CD4-positive, alpha-beta T cell treated with Interleukin-6 at 100 ng/mL for 8 hours (primary cell): ENCODE measurements at places on chromosomes 5 and 9.

- DNase-seq, result no peak
These were observed 209.6 kb downstream of the TRPM3 start for GRCh38 chr9:70911791-70912190.

DNA sequence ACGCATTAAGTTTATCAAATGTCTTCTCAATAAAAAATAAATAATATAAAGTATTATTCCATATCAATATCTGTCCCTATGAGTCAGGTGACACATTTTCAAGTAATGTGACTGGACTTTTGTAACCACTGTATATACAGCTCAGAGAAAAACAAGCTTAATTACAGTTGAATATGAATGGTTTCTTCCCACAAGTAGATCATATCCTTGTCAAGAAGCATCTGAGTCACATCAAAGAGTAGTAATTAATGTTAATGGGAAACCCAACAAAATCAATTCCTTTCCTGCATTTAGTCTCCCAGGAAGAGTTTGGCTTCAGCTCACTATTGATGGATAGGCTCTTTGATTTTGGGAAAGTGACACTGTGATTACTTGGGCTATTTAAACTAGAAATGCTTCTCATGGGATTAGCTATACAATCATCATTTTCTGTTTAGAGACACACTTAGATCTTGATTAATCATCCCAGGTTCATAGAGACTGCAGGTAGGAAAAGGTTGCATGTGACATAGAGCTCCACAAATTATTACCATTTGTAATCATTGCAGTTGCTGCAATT lies 292.9 kb downstream of the GABRG2 start:
- DNase-seq, result no peak

- no peak for DNase-seq
These were observed 473.0 kb downstream of the RAB3C start for GRCh38 chr5:59055745-59056448.

GRCh38 chr9:121153642-121154041 lies 48.0 kb downstream of the RAB14 start:
- no peak for DNase-seq

DNA sequence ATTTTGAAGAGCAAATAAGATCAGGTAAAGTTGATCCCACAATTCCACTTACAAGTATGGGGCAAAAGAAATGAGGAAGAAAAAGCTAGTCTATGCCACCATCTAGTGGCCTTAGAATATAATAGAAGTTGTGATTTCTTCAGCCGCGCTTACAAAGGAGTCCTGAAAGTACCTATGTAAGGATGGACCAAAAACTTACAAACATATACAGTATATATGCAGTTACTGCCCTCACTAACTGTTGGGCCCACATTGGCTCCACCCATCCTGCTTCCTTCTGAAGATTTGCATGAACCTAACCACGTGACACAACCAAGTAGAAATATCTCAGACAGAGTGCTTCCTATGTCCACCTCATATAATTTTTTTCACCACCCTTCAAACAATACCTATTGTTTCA lies 11.7 kb upstream of the OR13D1 start:
- no peak for DNase-seq

GRCh38 chr9:1747417-1747967 lies 267.7 kb upstream of the SMARCA2 start:
- no peak for DNase-seq

DNA sequence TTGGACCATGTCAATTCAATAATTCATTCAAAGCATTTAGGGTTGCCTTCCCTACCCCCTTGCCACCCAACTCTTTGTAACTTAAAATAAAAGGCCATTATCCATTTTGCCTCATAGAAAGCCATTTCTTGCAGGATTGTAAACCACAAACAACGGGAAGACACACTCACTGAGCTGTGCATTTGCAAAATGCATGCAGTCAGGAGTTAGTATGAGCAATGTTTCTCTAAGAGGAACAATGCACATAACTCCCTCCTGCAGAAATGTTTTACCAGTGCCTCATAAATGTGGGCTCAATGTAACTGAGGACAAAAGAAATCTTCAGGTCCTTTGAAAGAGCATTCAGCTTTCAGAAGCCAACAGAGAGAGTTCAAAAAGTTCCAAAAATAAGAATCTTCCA lies 98.5 kb upstream of the ABCA1 start:
- no peak for DNase-seq

GRCh38 chr9:13879981-13880380 lies 434.0 kb downstream of the NFIB start:
- DNase-seq, result no peak

- DNase-seq, result no peak
These were observed 38.6 kb upstream of the PITX1 start for GRCh38 chr5:135072387-135073281.

DNA sequence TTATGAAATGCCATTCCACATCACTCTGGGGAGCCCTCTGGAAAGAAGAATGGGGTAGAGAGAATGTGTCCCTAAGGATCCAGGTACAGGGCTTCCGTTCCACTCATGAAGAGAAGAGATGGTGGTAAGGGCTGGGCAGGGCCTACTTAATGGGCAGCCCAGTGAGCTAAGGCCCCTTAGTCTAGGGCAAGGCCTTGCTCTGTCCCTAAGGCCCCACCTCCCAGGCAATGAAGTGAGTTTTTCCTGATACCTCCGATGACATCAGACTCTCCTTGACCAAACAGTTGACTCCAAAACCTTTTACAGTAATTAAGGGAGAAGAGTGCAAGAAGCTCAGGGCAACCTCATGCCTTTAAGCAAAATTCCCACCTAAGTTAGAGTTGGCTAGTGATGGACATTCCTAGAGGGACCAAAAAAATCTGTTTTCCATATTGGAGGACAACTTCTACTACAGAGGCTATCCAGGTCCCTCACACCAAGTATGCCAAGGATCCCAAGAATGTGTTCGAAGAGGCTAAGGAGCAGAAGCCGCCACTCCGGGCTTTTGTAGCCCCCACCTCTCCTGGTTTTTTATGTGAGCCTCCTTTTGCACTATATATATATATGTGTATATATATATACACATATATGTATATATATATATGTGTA lies 5.9 kb downstream of the KLF9 start:
- no peak for DNase-seq

GRCh38 chr5:67051164-67051563 lies 145.4 kb downstream of the CD180 start:
- no peak for DNase-seq

GRCh38 chr5:31702712-31703111 lies 63.8 kb downstream of the PDZD2 start:
- DNase-seq, result no peak

- DNase-seq, result no peak
These were observed 53.9 kb upstream of the CAMK4 start for GRCh38 chr5:111170279-111170678.

GRCh38 chr9:15155826-15156225 lies 151.2 kb downstream of the TTC39B start:
- no peak for DNase-seq

- DNase-seq, result no peak
These were observed 80.7 kb downstream of the PRRT1B start for GRCh38 chr9:131625790-131626670.

DNA sequence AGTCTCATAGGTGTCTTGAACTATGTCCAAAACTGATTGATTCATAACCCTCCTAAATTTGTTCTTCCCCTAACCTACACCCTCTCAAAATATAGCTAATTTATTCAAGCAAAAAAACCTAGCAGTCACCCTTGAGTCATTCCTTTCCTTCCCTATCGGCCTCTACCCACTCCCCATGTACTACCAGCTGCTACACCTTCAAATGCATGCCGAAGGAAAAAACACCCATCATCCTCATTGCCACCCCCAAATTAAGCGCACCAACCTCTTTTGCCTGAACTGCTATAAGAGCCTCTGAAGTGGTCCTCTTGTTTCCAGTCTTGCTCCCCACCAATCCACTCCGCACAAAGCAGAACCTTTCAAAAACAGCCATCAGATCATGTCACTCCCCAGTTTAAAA lies 12.6 kb downstream of the LIFR start:
- no peak for DNase-seq

GRCh38 chr9:99299211-99300102 lies 77.4 kb downstream of the SEC61B start:
- no peak for DNase-seq

DNA sequence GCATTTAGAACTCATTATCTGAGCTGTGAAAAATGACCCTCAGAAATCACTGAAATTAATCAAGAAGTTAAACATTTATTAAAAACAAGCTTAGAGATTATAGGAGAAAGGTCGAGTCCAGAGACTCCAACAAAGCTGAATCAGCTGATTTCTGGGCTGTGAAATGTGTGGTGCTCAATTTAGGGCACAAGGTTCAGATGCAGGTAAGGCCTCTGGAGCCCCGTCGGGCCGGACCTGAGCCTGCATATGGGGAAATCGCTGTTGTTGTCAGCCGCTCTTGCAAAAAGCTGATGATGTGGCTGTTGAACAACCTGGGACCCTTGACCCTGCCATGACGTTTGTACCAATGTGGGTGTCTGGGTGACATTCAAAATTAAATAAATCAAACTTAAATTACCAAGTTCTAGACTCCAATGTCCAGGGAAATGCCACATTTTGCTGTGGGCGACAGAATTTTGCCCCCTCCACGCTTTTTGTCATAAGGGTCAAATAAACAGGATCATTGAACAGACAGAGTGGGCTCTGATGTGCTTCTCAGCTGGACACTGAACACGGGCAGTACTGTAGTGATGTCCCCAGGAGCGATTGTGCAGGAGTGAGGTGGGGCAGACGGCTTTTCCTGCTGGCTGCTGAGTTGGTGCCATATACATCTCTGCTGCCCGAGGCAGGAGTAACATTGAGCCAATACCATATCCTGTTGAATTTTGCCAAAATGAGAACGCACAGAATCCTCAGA lies 27.2 kb upstream of the FBP1 start:
- no peak for DNase-seq

DNA sequence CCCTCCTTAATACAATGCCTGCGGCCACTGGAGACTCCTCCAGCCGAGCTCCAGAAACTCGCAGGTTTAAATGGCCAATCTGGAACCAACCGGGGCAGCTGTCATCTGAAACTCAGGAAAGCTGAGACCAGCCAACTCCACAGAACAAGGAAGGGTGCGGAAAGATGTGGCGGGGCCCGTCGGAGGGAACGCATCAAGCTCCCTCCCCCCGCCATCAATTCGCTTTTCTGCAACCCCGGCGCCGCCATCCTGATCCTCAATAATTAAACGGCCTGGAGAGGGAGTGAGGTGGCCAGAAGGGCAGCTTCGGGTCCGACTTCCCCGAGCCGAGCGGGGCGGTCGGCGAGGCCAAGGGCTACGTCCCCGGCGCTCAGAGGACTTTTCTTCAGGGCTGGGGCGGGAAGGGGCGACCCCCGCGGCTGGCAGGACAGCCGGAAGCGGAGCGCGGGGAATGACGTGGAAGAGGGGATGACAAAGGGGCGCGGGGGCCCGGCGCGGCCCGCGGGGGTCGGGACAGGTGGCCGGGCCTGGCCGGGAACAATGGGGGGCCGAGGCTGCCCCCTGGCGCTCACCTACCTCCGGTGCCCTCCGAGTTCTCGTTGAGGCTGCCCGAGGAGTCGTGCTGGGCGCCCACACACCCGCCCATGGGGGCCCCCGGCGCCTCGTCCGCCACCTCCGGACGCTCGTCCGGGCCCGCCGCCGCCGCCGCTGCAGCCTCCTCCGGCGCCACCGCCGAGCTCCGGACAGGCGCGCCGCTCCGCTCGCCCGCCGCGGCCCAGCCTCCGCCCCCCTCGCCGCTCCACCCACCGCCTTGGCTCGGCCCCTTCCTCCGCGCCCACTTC lies at the start of gene UBTD2:
TSS of gene UBTD2 (minus strand) at position 745 of the 842 bp plus-strand sequence. CDS start at position 646, 99 bp downstream.
- DNase-seq, result peak; percentile 60

DNA sequence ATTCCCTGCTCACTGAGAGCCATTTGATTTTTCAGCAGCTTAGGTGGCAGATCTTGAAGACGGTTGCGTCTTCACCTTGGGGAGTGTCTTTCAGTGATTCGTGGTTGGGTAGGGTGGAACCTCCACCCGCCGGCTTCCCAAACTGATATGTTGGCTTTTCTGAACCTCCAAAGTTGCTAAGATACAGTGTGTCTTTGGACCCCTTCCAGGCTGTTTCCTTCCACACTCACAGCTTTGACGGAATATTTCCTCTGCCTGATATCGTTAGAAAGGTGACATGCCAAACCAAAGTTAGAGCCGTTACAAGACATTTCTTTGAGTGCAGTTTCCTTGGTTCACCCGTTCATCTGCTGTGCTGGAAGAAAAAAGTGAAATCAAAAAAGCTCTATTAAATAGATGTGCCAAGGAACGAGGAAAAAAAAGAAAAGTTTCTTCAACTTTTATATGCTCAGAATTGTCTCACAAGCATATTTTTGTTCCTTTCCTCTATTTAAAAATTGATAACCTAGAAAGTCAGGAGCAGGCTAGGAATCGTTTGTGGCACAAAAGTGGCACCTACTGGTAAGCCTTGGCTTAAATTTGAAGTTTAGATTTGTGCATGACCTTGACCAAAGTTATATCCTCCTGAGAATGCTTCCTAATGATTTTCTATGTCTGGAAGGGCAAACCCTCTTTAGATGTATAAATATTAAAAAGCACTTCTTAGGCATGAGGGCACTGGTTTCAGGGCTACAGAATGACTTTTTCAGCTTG lies 270.7 kb upstream of the WWC1 start:
- DNase-seq, result no peak

DNA sequence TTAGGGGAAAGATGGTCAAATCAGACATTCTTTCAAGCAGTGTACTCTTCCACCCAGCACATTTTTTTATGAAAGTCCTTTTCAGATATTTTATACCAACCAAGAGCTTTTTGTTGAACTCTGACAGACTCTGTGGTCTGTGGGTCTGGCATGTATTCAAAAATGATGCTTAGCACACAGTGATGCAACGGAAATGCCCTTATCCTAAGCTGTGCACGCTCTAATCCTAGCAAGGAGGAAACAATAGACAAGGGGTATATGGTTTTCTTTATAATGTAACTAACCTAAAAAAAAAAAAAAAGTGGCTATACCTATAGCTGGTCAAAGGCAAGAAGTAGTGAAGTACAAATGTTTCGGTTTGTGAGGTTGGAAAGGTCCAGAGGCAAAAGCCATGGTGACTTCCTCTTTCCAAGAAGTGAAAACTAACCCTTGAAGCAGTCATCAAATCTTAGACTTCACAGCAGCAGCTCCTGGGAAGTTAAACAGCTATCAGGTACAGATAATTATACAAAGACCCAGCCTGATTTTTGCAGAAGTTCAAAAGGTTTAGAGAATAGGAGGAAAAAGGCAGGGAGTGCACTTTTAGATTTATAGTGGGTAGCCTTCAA lies 82.5 kb downstream of the SEMA6A start:
- DNase-seq, result no peak

- DNase-seq, result no peak
These were observed 17.5 kb downstream of the PRKACG start for GRCh38 chr9:68996462-68996861.

DNA sequence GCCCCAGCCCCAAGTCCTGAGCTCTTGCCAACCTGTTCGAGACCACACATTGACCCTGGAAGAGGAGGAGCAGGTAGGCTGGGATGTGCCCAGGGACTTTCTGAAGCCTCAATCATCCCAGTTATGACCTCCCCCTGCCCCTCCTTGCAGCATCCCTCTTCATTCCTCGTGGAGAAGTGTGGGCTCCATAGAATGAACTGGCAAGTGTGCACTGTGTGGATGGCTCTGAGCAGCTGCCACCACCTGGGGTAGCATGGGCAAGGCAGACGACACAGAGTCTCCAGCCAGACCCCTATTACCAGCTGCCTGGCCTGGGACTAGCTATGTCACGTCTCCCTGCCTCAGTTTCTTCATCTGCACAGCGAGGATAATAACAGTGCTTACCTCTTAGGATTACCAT lies 33.5 kb downstream of the GADD45G start:
- DNase-seq, result no peak
